SK-N-MC (cell line): ENCODE measurements at places on chromosomes 1 and 21.

GRCh38 chr1:180932378-180932777 is 19.7 kb downstream of the KIAA1614 start:
- no peak for DNase-seq

DNA sequence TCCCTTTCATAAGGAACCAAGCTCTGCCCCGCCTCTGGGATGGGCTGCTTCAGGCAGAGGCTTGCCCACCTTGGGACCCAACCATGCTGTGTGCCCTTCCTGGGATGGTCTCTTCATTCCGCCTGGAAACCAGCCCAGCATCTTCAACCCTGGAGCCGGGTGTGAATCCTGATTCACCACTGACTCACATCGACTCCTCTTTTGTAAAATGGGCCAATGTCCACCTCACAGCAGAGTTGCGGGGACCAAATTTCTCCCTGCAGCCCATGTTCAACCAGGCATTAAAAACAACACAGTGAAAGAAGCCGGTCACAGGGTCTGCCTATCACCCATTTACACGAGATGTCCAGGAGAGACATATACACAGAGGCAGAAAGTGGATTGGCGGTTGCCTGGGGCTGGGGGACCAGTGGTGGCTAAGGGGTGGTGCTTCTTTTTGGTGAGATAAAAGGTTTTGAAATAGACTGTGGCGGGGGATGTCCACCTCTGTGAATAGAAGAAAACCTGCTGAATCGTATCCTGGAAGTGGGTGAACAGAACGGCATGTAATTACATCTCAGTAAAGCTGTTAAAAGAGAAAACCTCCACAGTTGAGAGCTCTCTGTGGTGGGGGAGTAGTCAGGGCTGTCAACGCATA is 6.9 kb upstream of the GPR153 start:
- no peak for DNase-seq

DNA sequence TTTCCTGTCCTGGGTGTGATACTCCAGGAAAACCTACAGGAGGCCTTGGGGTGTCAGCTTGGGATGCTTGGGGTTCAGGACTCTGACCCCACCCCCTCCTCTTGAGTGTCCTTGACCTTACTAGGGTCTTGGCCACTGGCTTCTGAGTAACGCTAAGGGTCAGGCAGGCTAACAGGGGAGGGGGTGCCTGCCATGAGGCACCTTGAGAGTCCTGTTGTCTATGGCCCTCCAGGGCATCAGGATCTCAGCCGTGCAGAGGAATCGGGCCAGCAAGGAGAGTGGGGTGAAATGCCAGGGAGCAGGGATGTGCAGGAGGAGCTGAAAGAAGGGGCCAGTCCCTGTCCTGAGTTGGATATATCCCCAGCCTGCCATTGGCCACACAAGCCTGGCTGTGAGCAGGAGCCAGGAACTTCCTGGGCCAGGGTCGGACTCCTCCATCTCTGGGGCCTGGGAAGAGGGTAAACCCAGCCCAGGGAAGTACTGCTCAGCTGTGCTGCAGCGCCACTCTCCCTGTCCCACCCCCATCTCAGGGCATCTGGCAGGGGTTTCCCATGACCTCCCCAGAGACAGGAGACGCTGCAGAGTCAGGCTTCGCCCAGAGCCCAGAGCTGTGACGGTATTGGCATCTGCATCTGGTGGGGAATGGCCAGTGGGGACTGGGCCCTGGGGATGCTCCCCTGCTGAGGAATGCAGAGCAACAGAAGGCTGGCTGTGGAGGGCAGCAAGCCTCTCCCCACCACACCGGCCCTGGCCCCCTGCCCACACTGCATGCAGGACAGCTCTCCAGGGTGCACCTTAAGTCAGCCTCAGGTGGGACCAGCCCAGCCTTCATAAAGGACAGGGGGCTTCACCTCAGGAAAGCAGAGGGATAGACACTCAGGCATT is 6.3 kb downstream of the KIF21B start:
- no peak for DNase-seq

DNA sequence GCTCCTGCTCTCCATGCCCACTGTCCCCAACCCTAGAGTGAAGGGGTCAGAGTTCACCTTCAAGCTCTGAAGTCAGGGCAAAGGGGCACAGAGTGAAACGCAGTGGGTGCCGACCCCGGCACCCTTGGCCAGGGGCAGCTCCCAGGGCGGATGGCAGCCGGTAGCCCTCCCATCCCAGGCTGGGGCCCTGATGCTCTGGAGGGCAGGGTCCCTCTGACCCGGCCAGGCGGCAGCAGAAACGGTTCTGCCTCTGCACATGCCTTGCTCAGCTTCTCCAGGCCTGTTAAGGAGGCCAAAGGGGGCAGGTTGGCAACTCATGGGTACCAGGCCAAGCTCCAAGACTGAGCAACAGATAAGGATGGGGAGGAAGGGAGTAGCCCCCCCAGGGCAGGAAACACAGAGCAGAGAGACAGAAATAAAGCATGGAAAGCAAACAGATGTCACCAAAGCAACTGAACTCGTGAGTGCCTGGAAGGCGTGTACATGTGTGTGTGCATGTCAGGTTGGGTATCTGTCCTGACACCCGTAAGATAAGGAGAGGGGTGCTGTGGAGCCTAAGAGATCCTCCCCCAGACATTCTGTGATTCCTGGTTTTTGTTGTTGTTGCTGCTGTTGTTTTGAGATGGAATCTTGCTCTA is 112.3 kb upstream of the IFFO2 start:
- DNase-seq = no peak

DNA sequence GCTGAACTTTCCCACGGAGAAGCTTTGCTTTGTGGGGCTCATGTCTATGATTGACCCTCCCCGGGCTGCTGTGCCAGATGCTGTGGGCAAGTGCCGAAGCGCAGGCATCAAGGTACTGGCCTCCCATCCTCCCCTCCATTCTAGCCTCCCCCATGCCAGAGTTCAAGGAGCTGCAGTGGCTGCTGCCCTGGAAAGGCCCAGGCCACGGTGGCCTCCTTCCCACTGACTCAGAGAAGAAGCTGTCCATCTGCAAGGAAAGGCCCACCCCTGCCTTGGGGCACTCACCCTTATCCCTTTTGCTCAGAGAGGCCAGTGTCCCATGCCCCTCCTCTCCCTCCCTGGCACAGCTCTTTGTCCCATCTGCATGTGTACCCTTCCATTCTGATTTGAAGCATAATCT is 14.9 kb downstream of the ATP1A2 start:
- no peak for DNase-seq

DNA sequence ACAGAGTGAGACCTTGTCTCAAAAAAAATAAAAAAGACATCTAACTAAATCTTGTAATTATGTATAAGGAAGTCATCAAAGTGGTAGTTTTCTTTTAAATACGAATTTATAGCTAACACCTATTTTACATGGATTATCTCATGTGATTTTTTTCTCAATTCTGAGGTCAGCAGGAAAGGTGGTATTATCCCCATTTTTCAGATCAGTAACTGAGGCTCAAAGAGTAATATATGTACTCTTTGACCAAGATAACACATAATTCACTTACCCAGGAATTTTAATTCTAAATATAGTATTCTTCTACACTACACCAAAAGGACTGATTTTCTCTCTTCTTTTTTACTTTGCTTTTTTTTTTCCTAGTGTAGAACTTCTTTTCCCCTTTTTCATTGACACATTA is 9.1 kb downstream of the IFT25 start:
- DNase-seq = no peak

DNA sequence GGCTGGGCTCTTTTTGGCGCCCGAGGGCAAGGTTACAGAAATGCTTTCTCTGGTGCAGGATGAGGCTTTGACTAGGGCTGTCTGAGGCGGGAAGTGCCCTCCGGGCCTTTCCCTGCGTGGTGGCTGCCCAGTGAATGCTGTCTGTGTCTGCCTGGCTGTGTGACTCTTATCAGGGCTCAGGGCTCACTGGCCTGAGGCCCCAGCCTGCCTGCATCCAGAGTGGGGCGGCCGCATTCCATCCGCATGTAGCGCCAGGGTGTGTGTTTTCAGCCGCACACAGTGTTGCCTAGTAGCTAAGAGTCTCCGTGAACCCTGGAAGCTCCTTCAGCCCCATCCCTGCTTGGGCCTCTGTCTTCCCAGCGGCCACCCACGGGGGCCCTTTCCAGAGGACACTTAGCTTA is 59.1 kb downstream of the FAAP20 start:
- DNase-seq = no peak

DNA sequence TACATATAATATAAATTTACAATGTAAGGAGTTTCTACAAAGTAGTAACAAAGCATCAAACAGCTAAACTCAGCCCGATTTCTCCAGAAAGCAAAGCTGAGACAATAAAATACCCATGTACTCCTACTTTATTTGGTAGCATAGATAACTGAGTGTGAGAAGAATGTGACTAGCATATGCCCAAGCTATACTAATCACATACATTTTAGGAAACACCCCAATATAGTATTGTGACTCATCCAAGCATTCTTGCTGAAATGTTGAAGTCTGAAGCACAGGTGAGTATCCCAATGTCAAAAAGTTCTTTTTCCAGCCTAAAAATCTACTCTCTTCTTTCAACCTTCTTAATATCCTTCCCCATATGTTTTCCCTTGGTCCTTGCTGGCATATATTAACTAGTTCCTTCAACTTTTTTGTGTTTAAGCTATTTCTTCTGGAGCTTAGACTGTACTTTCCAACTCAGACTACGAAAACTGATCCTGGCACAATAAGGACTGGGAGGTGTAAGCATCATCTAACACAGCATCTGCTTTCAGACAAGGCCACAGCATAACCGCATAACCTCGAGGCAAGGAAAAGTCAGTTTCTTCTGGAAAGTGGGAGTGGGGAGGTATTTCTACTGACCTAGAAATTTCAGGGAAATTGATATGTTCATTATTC is 163.0 kb upstream of the RNPC3 start:
- no peak for DNase-seq

GRCh38 chr1:82168482-82168881 is 367.7 kb downstream of the ADGRL2 start:
- no peak for DNase-seq
